ENCODE measurements at places on chromosomes 1 and 21. TPM values are rescaled to one million over a fixed set of nuclear protein-coding genes. Genes with fewer than 3 reads are reported as not detected.

SOX13 gene
- 10.6 TPM for polyA plus RNA-seq

BACE2 gene
- 21.8 TPM for polyA plus RNA-seq

WDR64 gene
- not detected for polyA plus RNA-seq

DMRTA2 gene
- not detected for polyA plus RNA-seq

SLC45A1 gene
- polyA plus RNA-seq = 2.5 TPM

All from SK-N-SH (cell line).